ENCODE measurements at places on chromosomes 3 and 15.

DNA sequence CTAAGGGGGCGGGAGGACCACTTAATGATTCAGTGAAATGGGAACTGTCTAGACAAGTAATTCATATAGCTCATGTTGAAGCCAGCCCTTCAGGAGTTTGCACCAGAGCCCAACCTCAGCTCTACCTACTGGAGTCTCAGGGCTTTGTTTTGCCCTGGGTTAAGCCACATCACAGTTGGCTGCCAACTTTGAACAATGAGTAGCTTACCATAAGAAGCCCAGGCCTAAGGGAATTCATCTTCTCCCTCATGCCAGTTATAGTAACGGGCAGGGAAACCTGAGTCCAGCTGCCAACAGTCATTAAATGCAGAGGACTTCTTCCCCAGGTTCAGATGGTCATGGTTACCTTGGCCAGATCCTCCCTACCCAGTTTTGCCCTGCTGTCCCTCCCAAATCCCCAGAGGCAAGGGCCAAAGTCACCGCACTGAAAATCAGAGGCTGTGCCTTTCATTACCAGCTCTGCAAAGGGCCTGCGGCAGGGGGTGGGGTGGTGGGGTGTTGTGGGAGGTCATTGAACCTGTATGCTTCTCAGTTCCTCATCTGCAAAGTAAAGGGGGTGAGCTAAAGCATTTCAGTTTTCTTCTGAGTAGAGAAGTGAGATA lies 302.2 kb upstream of the NR2E3 start:
- DNase-seq, result no peak

DNA sequence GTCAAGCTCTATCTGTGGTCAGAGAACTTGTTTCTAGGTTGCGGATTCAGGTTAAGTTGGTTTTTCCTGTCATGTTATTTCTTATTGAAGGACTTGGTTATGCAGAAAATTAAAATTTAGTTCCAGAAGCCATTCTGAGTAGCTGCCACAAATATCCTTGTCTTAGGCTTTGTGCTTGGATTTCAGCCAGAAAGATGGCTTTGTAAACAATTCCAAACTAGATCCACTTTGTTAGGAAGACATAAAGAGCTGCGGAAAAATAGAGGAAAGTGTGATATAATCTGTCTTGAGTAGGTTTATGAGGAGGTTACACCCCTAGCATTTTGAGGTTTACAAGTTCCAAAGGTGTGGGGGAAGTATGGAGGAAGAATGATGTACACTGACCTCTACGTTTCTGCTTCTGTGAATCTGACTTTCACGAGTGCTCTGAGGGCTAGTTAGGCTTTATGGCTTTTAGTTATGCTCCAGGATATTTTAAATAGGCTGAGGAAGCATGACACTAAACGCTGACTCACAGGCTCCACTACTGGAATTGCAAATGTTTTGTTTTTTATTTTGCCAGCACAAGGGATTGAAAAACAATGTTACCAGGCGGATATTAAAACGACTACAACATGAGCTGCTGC lies 46.3 kb upstream of the UTS2B start:
- DNase-seq, result no peak

GRCh38 chr3:49198161-49198560 lies 26.8 kb downstream of the KLHDC8B start:
- no peak for DNase-seq

DNA sequence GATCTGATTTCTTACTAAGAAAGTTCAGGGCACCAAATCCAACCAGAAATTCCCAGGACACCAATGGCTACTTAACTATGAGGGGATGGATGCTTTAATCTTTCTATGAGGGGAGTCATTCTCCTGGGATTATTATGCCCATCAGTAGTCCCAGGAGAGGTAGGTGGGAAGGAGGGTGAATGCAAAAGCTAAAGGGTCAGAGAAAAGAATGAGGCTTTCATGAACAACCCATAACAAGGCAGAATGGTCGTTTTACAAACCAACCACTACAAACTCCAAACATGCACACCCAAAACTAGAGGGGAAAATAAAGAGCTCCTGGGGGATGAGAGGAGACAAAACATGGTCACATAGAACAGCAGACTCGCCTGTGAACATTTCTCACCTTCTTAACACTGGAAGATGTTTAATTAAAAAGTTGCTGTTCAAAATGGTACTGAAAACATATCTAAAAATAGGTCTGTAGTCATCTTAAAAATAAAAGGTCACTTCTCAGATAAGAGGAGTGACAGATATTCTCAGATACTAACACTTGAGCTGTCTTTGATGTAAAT lies 3.7 kb downstream of the STARD9 start:
- no peak for DNase-seq

GRCh38 chr15:37372064-37372463 lies 271.7 kb upstream of the MEIS2 start:
- no peak for DNase-seq

DNA sequence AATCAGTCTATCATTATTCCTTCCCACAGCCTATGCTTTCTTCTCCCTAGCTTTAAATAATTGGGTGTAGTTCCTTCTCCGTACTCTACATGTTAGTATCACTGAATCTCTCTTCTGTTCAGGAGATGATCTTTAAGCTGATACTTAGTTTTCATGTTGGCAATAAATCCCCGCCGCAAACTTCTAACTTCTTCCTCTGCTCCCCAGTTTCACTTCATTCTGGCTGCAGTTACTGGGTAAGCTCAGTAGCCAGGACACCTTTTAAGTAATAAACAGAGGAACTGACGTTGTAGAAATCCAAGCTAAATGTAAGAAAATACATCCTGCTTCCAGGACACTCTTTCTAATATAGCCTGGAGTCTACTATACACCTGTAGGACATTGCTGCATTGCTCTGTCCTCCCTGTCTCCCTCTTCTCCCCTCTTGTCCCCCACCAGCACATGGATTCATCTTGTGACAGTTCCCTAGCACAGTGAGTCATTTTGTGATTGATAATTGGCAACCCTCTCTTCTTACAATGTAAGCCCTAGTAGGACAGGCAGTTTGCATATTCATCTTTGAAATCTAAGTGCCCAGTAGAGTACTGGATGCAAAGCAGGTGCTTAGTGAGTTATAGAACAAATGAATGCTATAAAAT lies 598.2 kb downstream of the UNC13C start:
- no peak for DNase-seq

- no peak for DNase-seq
These were observed 4.4 kb upstream of the ATP2C1 start for GRCh38 chr3:130889416-130889946.

DNA sequence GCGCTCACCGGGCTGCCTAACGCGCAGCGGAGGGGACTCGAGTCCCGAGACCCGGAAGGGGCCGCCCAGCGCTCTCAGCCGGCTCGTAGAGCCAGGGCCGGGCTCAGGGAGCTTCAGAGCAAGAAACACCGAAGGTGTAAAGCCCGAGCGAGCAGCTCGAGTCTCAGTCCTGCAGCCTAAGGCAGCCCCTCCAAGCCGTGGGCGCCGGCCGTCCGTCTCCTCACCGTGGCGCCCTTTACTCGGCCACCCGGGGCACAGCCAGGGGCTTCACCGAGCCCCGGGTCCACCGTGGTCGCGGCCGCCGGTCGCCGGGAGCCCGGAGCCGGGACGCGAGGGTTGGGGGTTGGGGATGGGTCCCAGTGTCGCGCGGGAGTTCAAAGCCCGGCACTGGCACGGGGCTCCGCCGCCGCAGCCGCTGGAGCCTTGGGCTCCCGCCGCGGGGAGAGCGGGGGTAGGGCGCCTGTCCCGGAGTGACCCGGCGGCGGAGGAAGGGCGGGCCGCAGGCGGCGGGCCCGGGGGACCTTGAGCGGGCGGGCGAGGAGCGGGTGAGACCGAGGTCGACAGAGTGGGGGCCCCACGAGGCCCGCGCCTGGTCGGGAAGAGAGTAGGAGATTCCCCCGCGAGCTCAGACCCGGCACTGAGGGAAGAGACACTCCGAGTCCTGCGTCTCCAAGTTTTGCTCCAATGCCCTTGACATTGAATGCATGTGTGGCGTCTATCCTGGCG lies 26.9 kb upstream of the THRB start:
- DNase-seq, result no peak

DNA sequence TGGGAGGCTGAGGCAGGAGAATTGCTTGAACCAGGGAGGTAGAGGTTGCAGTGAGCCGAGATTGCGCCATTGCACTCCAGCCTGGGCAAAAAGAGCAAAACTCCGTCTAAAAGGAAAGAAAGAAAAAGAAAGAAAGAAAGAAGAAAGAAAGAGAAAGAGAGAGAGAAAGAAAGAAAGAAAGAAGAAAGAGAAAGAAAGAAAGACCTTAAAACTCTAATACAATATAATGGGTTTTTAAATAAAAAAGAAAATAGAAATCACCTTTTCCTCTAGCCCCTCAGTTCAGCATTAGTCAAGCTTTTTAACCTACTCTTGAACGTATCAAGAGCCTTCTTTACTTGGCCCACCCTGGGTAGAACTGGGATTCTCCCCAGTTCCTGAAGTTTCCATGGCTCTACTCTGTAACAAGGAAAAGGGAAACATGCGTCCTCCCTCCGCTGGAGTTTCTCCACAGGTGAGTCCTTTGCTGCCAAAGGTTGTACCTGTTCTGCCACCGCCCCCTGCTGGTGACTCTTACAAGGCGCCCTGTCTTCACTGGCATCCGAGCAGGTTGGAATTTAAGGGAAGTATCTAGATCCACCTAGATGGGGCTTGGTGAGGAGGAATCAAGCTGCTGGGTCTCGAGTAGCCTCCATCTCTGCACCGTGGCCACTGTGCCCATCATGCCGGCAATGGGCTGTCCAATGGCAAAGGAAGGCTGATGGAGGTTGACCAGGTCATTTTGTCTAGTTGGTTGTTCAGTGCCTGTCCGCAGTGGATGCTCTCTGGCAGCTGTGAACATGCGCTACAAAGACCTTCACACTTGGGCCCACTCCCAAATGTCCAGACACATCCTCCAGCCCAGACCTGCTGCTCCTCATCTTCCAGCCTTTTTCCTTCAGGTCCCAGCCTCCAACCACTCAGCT lies 20.6 kb upstream of the EPHB3 start:
- peak; percentile 61 for DNase-seq

GRCh38 chr3:73536952-73537351 lies 87.8 kb downstream of the PDZRN3 start:
- no peak for DNase-seq
